ENCODE measurements at places on chromosomes 3 and 15.

GRCh38 chr3:100265016-100265415, 4.2 kb downstream of the TBC1D23 start:
- DNase-seq: no peak

DNA sequence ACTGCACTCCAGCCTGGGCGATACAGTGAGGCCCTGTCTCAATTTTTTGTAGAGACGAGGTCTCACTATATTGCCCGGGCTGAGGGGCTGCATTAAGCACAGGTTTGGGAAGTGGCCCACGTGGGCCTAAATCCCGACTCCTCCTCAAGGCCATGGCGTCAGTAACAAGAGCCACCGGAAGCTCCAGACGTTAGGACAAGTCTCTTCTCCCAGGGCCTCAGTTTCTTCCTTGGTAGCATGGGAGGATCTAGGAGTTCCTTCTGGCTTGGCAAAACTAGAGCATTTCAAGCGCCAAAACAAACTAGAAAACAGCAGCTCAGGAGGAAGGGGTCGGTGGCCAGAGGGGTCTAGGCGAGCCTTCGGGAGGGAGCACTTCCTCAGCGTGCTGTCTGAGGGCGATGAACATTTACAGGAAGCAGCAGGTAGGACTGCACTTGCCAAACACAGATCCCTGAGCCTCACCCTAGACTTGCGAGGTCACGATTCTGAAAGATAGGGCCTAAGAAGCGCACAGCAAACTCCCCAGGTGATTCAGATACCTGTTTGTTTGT, 536 bp downstream of the SNAPC5 start:
- DNase-seq: no peak

- DNase-seq: no peak
These were observed 10.8 kb upstream of the FYCO1 start for GRCh38 chr3:46006238-46007032.

DNA sequence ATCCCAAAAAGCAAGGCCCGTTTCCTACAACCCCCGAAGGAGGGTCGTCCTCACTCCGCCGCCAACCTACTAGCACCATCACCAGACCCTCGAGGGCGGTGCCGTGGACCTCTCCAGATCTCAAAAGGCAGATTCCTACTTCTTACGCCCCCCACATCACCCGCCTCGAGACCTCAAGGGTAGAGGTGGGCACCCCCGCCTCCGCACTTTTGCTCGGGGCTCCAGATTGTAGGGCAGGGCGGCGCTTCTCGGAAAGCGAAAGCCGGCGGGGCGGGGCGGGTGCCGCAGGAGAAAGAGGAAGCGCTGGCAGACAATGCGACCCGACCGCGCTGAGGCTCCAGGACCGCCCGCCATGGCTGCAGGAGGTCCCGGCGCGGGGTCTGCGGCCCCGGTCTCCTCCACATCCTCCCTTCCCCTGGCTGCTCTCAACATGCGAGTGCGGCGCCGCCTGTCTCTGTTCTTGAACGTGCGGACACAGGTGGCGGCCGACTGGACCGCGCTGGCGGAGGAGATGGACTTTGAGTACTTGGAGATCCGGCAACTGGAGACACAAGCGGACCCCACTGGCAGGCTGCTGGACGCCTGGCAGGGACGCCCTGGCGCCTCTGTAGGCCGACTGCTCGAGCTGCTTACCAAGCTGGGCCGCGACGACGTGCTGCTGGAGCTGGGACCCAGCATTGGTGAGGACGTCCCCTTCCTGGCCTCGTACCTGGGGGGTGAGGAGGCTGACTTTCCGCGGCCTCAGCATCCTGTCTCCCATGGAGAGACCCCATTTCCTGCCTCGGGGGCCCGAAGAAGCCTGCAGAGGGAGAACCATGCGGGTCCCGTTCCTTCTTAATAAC, at the start of gene MYD88:
MYD88 (plus strand) TSS at position 313 of the 842 bp plus-strand sequence; CDS start at position 353, 40 bp downstream.
- DNase-seq: peak; percentile 82

- DNase-seq: no peak
These were observed 16.4 kb upstream of the BNC1 start for GRCh38 chr15:83300826-83301225.

GRCh38 chr3:120162400-120162799, 68.2 kb upstream of the GSK3B start:
- DNase-seq: no peak

- no peak for DNase-seq
These were observed 28.9 kb upstream of the ACP3 start for GRCh38 chr3:132288357-132288756.

- DNase-seq: no peak
These were observed 301.7 kb downstream of the OXSM start for GRCh38 chr3:26091626-26092025.

DNA sequence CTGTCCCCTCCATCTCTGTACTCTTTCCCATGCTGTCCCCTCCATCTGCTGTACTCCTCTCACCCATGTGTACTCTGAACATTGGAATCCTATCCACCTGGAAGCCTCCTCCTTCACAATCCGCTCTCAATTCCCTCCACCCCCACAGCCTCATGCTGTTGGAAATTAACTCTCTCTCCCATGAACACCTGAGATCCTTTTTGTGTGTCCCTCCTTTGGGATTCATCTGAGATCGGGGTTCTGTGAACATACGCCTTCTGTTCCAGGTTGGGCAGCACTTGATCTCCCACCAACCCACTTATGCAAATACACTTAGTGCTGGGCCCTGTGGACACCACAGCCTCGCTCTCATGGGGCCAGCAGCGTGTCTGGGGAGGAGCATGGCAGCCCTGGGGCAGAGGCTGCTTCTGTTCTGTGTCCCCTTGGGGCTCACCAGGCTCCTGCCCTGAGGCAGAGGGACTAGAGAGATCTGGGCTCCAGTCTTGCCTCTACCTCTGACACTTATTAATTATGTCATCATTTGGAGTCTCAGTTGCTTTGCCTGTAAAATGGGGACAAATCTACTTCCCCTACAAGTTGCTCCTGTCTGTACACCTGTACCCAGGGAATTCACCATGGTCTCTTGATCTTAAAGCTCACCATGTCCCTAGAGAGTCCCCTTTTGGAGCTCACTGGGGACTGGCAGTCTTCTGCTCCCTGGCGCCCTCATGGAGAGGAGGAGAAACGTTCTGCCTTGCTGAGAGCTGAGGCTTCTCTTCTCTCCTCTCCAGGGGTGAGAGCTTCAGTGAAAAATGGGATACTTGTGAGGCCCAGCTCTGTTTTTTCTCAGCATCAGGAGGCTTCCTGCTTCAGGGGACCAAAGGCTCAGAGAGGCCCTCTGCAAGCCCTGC, 42.7 kb downstream of the ITGA11 start:
- DNase-seq: no peak

DNA sequence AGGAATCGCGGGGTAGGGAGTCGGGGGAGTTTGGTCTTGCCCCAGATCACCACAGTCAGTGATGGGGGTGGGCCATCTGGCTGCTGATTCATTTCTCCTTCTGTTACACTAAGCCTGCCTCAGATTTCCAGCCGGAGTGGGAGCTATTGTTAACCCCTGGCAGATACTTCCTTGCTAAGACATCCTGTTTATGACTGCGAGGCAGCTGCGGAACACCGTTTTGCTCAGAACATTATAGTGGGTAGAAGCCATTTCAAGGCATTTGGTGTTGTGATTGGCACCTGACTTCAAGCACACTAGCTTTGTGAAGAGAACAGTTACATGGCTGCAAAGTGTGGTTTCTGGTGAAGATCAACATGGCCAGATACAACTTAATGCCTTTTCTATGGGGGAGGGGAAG, 73.8 kb downstream of the FLNB start:
- DNase-seq: no peak

- DNase-seq: peak; percentile 54
These were observed at the start of gene UACA for GRCh38 chr15:70763120-70763949. Gene UACA, minus strand, starts transcription at chr15:70763558. Its CDS starts 151 bp downstream, at chr15:70763407.

DNA sequence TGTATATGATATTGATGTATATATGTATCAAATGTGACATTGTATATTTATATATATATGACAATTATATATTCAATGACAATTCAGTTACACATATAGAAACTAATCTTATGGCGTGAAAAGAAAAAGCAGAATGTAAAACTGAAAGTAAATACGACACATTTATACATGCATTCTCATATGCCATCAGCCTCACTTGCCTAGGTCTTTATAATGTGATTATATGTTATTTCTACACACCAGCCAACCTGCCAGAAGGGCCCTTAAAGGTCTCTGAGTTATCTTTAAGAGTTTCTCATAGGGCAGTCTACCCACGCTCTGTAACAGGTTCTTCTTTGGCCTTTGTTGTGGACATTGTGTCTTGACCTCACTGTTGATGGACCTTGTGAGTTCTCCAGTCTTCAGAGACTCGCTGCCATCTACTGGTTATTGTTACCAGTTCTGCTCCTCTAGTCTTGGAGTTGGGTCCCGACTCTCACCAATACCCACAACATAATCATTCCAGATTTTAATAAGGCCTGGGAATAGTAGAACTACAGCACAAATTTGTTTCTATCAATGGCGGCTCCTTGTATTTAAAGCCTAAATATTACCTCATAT, 371.5 kb upstream of the GOLIM4 start:
- DNase-seq: no peak

GRCh38 chr3:149473357-149474249, 894 bp upstream of the TM4SF4 start:
- DNase-seq: no peak

GRCh38 chr3:42582474-42583070, 805 bp upstream of the SEC22C start:
- no peak for DNase-seq

DNA sequence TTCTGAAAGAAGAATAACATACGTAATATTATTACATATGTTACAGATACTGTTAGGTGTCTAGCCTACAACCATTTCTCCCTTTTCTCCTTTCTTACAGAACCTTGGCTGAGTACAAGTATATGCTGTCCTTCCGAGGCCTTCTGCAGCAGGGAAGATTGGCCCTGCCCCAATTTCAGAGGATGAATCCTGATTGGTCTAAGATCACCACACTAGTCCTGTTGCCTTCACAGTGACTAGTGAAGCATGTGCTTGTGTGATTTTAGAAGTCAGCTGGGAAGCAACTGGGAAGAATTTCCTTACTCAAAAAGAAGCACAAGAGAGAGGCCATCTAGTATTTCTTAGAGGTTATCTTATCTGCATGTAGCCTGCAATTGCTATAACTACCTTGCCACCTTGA, 30.6 kb upstream of the MECOM start:
- no peak for DNase-seq

Measured in activated CD4-positive, alpha-beta T cell treated with anti-CD3 and anti-CD28 coated beads for 1 hour (primary cell).